Skeletal muscle cell (primary cell): ENCODE measurements at places on chromosomes 3 and 15.

GRCh38 chr3:188780193-188781147, 391.3 kb upstream of the TPRG1 start:
- DNase-seq: peak; percentile 73

GRCh38 chr15:26294059-26294689, 431.0 kb upstream of the ATP10A start:
- DNase-seq: no peak

- no peak for DNase-seq
Measured at GRCh38 chr3:150423761-150424160, 15.7 kb downstream of the TSC22D2 start.

- no peak for DNase-seq
Measured at GRCh38 chr15:59997070-59997701, 6.9 kb upstream of the FOXB1 start.

GRCh38 chr3:197367081-197367780, 68.8 kb upstream of the DLG1 start:
- DNase-seq: peak; percentile 78

- no peak for DNase-seq
Measured at GRCh38 chr3:61250784-61251173, 473 bp downstream of the FHIT start.

- DNase-seq: no peak
Measured at GRCh38 chr3:23075496-23075895, 127.6 kb upstream of the UBE2E2 start.

DNA sequence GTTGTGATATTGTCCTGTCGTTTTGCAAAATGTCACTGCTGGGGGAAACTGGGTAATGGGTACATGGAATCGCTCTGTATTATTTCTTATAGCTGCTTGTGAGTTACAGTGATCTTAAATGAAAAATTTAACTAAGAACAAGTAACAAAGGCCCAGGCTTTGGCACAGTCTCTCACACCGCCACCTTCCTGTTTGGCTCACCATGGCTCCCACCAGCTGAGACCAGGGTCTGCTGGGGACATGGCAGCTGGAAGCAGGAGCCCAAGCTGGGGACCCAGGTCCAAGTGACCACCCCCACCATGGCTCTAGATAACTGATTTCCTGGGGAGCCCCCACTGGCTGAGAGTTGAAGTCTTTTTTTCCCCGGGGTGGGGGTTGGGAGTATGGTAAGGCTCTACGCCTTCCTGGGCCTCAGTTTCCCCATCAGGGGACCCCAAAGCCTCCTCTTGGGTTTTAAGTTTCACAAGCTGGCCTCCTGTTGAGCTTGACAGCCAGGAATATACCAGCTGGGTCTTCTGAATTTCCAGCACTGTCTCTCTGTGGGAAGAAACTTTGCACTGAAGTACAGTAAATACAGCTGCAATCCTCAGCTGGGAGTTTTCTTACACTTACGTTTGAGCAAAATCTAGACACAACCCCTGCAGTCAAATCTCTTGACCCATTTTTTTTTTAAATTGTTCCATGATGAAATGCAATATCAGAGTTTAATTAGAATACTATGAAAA, 26.1 kb downstream of the ABTB1 start:
- DNase-seq: no peak

GRCh38 chr3:135170732-135171131, 375.7 kb downstream of the EPHB1 start:
- no peak for DNase-seq

DNA sequence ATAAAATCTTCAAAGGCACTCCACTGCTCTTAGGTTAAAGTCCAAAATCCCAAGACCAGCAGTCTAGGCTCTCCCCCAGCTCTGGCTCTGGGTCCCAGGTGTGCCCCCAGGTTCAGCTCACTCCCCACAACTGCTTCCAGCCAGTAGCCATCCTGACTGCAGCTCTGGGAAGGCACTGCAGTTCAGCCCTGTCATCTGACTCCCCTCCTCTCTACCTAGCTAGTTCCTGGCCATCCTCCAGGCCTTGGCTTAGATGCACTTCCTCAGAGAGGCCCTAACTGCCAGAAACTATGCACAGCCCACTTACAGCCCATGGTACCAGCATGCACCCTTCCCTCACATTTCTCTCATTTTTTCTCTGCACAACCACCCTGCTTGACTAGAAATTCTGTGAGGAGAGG, 25.5 kb downstream of the TBC1D2B start:
- DNase-seq: no peak

DNA sequence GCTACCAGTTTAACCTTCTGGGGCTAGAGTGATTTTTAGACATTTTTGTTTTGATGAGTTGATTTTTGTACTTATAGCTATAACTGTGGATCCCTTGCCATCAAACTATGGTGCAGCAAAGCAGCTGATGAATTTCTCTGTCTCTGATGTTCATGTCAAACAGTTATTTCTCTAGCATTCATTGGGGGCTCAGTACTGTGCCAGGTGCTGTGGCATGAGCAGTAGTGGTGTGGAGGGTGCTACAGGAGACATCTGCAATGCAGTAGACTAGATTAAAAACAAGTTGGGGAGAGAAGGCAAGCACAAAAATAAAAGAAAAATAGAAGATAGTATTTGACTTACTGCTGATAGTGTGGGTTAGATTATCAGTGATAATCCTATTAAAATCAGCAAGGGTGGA, 95.3 kb downstream of the AKAP13 start:
- no peak for DNase-seq

- no peak for DNase-seq
Measured at GRCh38 chr3:153166206-153166605, 4.2 kb downstream of the RAP2B start.
